ENCODE measurements at places on chromosomes 1 and 21.

GRCh38 chr1:181014477-181015250 is 8.0 kb downstream of the STX6 start:
- DNase-seq, result no peak

DNA sequence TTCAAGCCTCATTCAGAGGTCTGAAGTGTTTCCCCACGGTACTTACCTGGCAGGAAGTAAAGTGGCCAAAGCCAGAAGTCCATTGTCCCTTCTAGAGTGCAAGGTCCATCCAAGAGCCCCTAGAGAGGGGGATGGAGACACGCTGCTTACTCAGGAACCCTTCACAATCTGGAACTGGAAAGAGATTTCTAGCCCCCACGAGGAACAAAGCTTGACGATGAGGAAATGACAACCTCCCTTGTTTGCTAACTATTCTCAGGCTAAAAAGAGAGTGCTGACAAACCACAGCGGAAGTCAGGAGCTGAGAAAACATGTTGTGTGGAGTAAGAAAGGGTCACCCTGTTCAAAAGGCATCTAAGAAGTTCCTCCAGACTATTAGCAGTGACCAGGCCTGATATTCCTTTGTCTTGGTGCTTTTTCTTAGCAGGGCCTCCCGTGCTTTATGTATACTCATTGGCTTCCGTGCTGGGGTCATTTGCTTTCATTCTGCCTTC is at the start of gene FCMR:
Gene FCMR (minus strand): TSS at position 170 of the 494 bp plus-strand sequence. CDS start 87 bp downstream, at position 83.
- DNase-seq, result no peak

DNA sequence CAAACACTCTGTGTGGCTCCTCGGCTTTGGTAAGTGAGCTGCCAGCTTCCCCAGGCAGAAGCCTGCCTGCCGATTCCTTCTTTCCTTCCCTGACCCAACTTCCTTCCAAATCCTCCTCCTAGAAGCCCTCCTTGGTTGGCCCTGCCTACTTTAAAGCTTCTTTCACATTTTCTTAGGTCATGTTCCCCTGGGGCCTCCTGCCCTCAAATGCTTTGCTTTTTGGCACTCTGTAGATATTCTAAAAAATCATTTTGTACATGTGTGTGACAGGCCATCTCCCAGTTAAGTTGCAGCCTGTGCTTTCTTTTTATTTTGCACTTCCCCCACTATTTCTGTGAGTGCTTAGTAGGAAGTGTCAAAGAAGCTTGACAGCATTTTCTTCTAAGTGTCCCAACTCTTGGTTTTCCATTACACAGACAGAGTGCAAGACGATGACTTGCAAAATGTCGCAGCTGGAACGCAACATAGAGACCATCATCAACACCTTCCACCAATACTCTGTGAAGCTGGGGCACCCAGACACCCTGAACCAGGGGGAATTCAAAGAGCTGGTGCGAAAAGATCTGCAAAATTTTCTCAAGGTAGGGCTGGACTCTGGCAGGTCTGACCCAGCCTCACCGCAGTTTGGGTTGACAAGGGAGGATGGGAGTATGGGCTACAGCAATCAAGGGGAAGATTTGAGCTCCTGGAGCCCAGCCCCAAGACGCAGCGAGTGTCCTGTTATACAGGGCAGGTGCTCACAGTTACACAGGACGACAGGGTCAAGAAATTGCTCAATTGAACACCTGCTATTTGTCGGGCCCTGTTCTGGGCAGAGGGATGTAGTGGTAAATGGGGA is at the start of gene S100A9:
Gene S100A9 (plus strand): TSS at position 2 of the 838 bp plus-strand sequence. CDS start 430 bp downstream, at position 432.
- DNase-seq, result peak; percentile 17

DNA sequence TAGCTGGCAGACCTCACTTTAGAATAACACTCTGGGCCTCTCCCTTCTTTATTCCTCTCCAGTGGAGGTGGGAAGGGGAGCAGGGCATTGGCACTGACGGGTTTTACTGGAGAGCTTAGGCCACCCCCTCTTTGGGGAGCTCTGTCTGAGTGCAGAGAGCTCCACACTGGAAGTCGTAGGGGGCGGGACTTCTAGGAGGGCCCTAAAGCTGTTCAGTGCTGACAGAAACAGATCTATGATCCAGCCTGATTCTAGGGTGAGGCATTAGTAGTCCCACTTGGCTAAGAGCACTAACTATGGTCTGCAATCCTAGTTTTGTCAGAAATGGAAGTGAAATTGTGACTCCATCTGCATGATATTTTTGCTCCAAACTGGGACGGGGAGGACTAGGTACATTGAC is 138.7 kb downstream of the MIS18A start:
- no peak for DNase-seq

DNA sequence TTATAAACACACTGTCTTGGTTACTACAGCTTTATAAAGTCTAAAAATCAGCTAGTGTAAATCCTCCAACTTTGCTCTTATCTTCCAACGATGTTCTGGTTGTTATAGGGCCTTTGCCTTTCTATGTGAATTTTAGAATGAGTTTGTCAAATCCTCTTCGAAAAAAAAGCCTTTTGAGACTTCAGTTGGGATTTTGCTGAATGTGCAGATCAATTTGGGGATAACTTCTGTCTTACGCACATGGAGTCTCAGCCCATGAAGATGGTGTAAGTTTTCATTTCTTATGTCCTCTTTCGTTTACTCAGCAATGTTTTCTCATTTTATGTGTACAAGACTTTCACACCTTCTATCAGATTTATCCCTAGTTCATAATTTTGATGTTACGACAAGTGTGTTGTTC is 64.8 kb upstream of the ADARB1 start:
- no peak for DNase-seq

- DNase-seq, result no peak
Observed at GRCh38 chr1:169108863-169109560, 2.5 kb downstream of the ATP1B1 start.

DNA sequence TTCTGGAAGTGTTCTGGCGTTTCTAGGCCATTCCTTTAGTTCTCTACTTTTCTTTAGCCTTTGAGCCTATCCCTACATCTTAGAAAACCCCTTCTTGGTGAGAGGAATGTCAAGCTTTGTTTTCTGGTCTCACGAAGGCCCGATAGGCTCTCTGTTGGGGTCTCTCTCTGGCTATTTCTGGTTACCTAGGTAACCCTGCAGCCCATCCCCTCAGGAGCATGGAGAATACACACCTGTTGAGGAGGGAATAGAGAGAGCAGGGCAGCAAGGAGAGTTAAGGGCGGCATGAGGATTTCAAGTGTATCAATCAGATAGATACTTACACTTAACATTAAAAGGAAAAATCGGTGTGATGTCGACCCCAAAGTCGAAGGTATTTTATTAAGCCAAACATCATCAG is 45.7 kb downstream of the LRRC8D start:
- DNase-seq, result no peak

- DNase-seq, result no peak
Observed at GRCh38 chr1:92837062-92837461, 5.2 kb downstream of the RPL5 start.

GRCh38 chr1:180094705-180095295 is 59.9 kb upstream of the QSOX1 start:
- DNase-seq, result no peak

DNA sequence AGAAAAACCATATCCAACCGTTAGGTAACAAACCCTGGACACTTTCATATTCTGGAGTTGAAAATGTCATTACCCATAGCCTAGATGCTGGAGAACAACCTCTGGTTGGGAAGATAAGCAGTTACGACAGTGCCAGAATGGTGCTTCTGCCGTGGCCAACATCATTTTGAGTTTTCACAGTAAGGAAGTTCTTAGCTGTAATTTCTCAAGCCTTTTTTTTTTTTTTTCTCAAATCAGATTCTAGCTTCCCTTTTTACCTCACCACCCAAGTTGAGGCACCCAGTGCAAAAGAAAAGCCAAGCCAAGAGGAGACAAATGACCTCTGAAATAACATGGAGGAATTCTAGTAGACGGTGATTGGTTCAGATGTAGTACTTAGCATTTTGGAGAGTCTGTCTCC is 21.8 kb downstream of the PPT1 start:
- no peak for DNase-seq

GRCh38 chr1:219938706-219939105 is 10.3 kb upstream of the SLC30A10 start:
- DNase-seq, result no peak

DNA sequence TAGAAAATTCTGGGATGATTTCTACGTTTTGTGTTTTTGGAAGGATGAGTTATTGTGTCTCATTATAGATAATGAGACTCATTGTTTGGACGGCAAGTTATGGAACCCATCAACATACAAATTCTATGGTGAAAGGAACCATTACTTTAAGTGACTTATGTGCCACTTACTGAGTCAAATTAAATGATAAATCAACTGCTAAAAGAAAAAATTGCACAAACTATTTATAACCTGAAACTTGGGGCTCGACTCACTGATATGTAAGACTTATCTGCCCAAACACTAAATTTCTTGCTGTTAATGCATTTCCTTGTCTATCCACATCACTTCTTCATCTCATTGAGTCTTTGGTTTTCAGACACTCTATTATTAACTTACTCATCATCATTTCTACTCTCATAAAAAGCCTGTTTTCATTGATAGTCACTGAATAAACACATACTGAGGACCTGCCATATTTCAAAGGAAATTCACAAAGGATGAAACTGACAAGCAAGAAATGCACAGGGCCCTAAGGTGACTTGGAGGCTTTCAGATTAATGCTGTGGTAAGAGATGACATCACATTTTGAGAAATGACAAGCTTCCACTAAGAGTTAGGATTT is 872.7 kb upstream of the ADAMTS5 start:
- no peak for DNase-seq

DNA sequence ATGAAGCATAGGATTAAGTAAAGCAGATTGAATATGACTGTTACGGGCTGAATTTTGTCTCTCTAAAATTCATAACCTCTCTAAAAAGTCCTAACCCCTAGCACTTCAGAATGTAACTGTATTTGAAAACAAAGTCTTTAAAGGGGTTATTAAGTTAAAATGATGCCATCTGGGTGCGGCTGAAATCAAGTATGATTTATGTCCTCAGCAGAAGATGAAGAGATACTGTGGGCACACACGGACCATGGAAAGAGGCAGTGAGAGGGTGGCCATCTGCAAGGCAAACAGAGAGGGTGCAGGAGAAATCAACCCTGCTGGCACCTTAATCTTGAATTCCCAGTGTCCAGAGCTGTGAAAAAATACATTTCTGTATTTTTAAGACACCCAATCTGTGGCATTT is 3.8 kb upstream of the USP25 start:
- DNase-seq, result no peak

- DNase-seq, result no peak
Observed at GRCh38 chr1:20930427-20930826, 143.3 kb upstream of the HP1BP3 start.

GRCh38 chr1:95126846-95127245 is 9.7 kb downstream of the TLCD4 start:
- no peak for DNase-seq

GRCh38 chr1:64505944-64506655 is 36.2 kb downstream of the CACHD1 start:
- DNase-seq, result no peak

DNA sequence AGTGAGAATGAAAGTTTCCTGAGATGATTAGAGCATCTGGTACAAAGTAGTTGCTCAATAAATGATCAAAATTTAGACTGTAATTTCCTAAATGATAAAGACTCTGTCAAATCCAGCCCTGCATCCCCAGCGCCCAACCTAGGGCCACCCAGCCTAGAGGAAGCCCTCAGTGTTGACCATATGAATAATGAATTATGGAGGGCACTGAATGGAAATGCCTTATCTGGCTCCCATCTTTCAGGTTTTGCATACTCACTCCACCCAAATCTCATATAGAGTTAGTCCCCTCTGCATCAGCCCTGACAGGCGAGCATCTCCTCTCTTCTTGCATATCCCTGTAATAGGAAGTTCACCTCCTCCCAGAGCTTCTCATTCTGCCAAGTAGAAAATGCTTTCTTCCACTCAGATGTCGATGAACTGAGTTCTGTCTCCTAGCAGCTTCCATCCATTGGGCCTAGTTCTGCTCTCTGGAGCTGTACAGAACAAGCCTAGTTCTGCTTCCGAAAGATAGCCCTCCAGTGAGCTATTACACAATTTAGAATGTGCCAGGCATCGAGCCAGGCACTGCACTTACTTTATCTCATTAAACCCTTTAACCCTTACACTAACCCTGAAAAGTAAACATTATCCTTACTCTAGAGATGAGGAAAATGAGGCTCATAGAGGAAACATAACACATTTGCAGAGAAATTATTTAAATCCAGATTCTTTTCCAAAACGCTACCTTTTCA is 20.9 kb downstream of the COA7 start:
- no peak for DNase-seq
